ENCODE measurements at places on chromosomes 1 and 21.

GRCh38 chr1:99731384-99731783 is 35.1 kb downstream of the FRRS1 start:
- no peak for DNase-seq

DNA sequence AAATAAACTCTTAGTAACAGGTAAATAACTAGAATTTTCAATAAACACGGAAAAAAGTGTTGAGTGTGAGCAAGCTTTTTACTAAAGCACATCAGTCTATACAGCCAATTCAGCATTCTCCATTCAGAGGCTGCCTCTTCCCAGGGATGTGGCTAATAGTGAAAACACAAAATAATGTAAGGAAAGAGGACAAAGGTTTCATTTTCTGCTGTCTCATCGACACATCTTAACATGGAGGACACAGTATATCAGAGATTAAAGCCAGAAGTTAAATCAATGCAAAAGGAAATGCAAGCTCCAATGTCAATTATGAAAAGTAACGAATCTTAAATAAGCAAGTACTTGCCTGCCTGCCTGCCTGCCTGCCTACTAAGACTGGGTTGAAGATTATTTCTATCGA is 43.2 kb downstream of the LUZP1 start:
- DNase-seq, result no peak

- DNase-seq, result no peak
Observed at GRCh38 chr1:197659171-197659570, 116.1 kb downstream of the DENND1B start.

DNA sequence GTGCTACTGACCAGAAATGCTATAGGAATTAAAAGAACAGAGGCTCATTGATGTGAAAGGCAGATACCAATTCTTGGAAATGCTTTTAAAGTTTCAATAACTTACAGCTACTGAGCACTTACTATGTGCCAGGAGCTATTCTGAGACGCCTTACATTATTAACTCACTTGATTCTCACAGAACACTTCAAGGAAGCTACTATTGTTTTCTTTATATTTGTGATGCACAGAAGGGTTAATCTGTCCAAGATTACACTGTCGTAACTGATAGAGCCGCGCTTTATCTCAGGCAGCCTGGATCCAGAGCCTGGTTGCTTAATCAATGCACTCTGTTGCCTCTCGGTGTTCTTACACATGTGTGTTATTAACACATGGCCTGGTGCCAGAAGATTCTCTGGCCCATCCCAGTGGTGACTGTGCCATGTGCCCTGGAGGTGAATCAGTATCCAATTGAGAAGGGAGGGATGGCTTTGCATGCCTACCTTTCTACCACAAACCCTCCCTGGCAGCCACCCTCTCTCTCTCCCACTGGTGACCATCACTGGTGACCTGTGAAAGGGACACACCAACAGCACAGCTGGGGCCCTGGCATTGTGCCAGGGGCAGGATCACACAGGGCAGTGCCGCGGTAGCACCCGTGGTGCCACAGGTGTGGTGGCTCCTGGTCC is 8.8 kb downstream of the FMO1 start:
- no peak for DNase-seq

DNA sequence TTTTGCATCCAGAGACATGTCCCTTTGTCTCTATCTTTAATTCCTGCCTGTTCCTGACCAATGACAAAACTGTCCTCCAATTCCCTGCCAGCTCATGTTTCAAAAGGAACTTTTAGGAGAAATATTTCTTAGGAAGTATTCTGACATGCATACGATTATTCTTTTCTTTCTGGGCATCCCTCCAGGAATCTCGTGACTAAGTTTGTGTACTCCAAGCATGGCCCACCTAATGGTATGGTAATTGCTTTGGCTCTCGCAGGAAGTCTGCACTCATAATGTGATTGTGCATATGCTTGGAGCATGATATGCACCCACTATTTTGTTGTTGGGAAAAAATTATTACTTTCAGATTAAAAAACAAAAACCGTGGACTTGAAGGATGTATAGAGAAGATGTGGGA is 256.4 kb downstream of the PRDM2 start:
- no peak for DNase-seq

DNA sequence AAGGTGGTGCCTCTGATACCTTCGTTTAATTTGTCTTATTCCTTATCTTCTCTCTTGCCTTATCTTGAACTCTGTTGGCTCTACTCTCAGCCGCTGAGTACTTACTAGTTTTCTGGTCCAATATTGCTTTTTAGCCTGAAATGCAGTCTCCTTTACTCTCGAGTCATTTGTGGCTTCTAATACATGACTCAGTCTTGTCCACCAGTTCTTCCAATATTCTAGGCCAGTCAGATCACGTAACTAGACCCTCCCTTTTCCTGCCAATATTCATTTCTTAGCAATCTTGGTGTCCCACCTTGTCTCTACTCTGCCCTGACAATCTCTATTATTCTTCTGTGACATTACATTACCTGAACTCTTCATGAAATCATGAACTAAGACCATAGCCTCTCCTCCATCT is 555.8 kb downstream of the DPYD start:
- no peak for DNase-seq

GRCh38 chr1:97920276-97920831 is 480 bp downstream of the DPYD start:
- DNase-seq, result no peak

DNA sequence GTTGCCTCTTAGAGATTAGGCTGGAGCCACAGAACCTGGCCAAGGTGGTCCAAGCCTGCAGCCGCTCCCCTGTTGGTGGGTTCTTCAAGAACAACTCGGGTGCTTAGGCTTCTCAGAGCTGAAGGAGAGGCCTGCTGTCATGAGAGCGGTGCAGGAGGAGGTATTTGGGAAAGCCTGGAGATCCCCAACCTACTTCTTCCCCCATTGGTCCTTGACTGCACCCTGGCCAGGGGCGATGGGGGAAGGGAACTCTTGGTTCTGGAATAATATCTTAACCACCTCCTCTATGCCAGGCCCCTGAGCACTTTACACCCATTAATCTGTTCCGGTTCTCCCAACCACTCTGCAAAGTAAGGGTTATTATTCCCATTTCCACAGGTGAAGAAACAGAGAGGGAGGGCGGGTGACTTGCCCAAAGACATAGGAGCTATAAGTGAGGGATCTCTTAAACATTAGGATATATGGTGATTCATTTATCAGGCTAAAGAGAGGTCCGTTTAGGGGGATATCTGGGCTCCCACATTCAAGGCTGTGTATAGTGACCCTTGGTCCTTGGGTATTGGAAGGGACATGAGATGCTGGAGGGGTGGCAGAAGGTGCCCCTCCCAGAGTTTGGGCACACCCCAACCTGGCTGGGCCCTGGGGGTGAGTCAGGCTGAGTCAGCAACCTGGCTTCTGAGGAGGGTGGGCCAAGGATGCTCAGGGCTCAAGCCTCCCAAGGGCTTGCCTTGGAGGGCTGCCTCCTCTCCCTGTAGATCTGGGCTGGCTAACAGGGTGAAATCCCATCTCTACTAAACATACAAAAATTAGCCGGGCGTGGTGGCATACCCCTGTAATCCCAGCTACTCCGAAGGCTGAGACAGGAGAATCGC is 5.2 kb downstream of the TRNP1 start:
- no peak for DNase-seq

- DNase-seq, result no peak
Observed at GRCh38 chr1:47031059-47031458, 7.6 kb downstream of the CYP4X1 start.

GRCh38 chr21:23664193-23664694 is 1943.0 kb downstream of the MRPL39 start:
- DNase-seq, result no peak

GRCh38 chr1:211236633-211237320 is 22.4 kb upstream of the RCOR3 start:
- DNase-seq, result no peak

- DNase-seq, result no peak
Observed at GRCh38 chr1:12011998-12012397, 7.3 kb upstream of the MIIP start.

- DNase-seq, result no peak
Observed at GRCh38 chr21:41778930-41779600, 12.2 kb upstream of the RIPK4 start.

GRCh38 chr1:7032992-7033391 is 247.7 kb downstream of the CAMTA1 start:
- DNase-seq, result no peak

DNA sequence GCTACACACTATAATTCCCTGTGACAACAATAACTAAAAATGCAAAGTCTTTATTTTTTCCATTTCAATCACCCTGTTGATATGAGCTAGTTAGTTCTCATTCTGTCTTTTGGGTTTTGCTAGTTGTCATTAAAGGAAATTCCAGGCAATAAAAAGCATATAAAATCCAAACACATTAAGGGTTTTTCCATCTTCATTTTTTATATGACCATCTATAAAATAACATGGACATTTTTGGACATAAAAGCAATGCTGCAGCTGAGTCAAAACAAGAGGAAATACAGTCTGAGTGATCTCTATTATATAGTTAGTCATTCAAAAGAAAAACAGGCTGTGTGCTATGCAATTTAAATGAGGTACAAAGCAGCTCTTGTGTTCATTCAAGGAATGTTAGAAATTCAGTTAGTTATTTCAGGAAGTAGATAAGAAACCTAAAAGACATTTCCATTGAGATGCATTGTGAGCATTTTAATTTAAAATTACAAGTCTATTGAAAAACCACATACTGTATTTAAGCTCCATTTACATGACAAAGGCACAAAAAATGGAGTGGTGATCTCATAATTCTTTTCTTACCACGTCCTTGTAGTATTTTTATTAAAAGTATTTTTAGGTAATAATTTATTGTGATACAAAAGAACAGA is 67.3 kb upstream of the BCL10 start:
- no peak for DNase-seq

GRCh38 chr1:226723657-226724532 is 15.2 kb downstream of the ITPKB start:
- DNase-seq, result peak; percentile 78

DNA sequence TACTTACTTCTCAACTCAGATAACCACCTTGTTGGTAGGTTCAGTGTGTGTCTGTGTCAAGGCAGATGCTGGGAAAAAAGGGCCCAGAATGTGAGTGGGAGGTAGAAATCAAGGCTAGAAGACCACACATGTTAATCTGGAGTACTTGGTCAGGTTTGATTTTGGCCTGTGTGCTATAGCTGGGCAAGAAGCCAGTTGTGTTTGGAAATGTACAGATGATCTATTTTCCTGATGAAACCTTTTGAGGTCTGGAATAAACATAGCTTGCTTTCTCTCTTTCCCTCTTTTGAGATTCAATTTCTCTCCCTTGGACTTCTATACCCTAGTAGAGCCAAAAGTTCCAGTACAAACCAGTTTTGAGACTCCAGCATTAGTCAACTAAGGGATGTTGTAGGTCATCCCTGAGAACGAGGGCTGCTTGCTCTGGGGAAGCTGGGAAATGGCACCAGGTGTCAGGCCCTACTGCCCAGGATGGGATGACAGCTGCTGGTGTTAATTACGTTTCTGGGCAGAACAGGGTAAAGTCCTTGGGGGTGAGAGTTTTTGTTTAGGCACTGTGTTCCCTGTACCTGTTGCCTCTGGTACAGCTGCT is 15.8 kb downstream of the MAPKAPK2 start:
- DNase-seq, result no peak

- no peak for DNase-seq
Observed at GRCh38 chr1:25074351-25075227, 144.5 kb upstream of the RUNX3 start.

DNA sequence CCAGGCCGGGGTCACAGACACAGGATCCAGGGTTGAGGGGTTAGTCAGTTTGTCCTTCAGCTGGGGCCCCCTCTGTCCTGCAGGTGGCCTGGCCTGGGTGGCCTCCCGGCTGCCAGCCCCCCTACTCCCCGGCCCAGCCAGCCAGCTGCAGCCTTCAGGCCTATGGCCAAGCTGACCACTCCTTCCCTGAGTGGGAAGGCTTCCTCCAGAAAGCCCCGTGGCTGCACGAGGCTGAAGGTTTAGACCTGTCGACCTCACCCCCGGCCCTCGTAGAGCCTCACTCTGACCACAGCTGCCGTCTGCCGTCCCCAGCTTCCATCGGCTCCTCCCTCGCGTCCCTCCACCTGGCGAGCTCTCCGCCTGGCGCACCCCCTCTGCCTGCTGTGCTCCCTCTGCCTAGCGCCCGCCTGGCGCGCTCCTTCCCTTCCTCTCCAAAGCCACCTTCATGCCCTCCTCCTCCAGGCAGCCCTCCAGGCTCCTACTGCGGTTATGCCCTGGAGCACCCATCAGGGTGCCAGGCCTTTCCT is 9.6 kb downstream of the TTLL10 start:
- DNase-seq, result no peak

DNA sequence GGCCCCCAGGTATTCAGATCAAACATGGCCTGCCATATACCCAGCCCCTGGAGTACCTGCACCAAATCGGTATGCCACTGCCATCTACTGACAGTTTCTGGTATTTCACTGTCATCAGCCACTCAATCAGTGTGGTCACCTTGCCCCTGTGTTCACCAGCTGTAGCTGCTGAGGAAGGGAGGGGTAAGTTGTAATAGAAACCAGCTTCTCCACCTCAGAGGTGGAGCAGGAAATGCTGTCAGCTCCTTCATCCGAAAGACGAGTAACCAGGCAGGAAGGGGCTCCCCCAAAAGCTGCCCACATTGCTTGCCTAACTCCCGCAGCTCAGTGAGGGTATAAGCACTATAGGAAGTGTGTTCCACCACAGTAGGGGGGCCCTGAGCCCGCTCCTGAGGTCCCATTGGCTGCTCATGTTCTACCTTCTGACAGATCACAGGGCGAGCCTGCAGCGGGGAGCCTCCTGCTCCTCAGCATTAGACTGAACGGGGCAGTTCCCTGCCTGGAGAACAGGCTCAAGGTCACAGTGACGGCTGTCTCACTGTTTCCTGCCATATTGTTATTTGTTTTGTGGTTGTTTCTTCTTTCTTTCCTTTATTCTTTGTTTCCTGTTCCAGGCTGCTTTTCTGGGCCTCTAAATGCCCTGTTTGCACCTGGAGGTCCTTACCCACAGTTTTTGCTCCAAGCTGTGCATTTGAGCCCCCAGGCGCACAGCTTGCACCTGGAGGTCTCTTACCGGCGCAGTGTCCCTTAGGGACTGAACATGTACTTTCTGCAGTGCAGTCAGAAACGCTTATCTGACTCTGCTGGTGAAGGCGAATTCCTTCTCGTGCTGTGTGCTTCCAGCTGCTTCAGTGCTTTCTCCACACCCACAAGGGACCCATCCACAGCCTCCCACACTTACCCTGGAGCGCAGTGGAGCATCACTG is 1638.3 kb downstream of the MRPL39 start:
- peak; percentile 65 for DNase-seq

DNA sequence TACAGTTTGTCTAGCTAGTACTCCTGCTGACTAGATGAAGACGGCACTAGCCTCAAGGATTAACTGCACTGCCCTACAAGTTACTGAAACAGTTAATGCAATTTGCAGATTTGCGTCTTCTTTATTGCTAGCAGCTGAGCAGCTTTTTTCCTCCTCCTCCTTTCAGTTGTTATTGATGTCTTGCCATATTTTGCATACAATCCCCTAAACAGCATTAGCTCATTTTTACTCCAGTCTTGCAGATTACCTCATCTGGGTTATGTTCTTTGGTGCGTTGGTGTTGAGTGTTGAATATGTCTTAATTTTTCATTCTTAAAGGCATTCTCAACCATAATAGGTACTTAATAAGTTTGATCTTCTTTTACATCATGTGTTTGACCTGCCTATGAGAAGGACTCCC is 363.4 kb upstream of the LYPLAL1 start:
- DNase-seq, result no peak

Data from glutamatergic neuron (in vitro differentiated cells).